Dorsolateral prefrontal cortex (tissue), 122 donors: ENCODE measurements at places on chromosomes 1 and 21.

- peak; percentile 52 for DNase-seq
These were observed 14.0 kb downstream of the ATP5PO start for GRCh38 chr21:33901412-33902288.

DNA sequence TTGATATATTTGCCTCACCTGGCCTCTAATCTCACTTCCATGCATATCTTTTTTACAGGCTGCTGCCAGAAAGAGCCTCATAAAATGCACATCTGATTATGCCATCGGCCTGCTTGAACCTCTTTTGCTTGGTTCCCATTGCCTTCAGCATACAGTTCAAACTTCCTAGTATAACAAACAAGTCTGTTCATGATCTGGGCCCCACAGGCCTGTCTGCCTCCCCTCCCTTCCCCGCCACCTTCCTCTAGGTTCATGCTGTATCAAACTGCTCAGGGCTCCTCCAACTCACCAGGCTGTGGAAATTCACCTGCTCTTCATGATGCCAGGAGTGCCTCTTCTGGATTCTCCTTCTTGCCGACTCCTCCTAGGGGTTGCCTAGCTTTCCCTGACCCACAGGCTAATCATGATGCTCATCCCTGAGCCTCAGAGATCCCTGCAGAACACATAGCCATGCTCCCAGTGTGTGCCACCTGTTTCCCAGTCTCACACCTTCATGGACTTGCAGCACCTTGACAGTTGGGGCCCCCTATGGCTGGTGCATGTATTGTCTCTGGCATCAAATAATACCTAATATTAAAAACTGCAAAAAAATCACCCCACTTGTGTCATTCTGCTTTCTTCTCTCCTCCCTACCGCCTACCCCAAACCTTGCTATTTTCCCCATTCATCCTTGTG is 33.7 kb upstream of the CD2 start:
- DNase-seq = no peak

DNA sequence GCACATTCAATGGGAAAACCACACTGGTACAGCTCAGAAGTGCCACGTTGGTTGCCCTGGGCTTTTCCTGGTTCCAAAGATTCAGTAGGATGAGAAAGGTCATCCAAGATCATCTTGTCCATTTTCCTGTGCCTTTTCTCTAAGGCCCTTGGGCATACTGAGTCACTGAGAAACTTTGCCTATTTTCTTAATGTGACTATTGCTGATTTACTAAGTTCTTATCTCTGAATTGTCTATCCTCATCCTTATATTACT is 57.2 kb upstream of the HSD17B7 start:
- no peak for DNase-seq

DNA sequence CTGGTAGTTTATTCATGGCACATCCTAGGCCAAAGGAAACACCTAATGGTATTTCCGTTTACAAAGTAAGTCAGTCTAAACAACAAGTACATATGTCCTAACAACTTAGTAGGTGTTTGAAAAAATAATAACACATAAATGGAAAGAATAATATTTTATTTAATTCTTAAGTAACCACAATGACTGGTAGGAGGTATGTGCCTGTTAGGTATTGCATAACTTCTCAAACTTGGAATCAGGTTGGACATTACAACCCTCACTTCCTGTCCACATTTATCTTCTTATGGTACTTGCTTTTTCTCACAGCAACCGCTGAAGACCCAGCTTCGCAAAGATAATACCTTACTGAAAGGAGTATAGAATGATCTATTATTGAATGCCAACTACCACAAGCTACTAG is 64.2 kb downstream of the VPS13D start:
- DNase-seq = no peak

DNA sequence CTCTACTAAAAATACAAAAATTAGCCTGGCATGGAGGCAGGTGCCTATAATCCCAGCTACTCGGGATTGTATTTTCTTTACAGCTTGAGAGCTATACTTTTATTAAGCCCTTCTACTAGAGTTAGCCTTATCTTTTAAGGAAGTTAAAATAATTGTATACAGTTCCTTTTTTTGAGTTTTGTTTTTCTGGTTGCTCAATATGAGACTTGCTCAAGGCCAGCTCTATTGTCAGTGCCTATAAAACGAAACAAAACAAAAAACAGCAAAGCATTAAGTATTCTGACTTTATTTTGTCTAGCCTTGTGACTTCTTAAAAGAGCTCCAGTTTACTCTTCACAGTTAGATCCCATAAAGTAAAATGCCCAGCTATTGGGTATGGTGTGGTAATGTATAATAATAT is 17.2 kb downstream of the PKN2 start:
- no peak for DNase-seq

DNA sequence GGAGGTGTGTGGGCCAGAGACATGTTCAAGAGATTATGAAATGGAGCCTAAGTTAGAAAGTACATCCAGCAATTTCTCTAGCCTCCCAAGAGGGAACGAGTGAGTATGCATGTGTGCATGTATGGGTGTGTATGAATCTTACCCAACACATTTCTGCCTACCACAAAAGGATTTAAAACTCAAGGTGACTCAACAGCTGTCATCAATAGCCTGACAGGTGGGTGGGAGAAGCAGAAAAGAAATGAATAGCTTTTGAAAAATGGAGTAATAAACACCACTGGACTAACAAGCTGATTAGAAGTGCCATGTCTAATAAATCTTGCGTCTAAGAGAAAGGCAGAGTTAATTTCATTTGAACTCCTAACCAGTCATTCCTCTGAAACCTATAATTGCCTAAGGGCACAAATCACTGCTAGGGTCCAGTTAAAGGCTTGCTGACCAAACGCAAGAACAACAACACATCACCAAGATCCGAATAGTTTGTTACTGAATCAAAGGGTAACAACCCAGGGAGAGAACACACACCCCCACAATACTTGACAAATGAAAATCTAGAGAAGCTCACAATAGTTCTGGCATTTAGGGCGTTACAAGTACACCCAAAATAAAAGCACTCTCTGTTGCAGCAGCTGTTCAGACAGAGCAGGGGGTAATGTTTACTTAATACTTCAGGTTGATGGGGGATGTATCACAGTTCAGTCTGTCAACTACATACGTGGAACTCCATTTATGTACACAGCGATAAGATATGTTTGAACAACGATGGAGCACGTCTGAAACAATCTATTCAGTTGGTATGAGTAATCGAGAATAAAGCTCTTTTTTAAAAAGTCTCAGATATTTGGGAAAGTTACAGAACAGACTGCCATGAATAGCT is 1.4 kb downstream of the KIAA0319L start:
- no peak for DNase-seq

- DNase-seq = peak; percentile 38
These were observed 2.9 kb downstream of the LMO4 start for GRCh38 chr1:87331365-87332241.

GRCh38 chr1:242006976-242007375 is 8.1 kb upstream of the MAP1LC3C start:
- no peak for DNase-seq

- DNase-seq = no peak
These were observed 615.5 kb upstream of the ADAMTS5 start for GRCh38 chr21:27582246-27582947.

DNA sequence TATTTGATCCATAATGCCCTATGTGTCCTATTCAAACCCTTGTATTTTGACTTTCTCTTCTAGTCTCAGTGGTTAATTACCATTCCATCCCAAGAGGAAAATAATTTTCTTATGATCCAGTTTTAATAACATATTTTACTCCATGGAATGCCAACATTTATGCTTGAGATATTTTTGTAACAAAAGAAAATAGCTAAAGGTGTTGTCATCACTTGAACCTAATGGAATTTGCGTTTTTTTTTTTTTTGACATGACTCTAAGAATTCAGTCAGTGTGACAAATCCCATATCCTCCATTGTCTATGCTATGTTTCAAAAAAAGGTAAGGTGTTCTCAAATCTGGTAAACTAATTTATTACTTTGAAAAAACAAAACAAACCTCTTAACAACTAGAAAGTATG is 324.1 kb upstream of the ADAMTS5 start:
- DNase-seq = no peak

- DNase-seq = peak; percentile 64
These were observed 20.6 kb upstream of the SH3D21 start for GRCh38 chr1:36285443-36286101.

DNA sequence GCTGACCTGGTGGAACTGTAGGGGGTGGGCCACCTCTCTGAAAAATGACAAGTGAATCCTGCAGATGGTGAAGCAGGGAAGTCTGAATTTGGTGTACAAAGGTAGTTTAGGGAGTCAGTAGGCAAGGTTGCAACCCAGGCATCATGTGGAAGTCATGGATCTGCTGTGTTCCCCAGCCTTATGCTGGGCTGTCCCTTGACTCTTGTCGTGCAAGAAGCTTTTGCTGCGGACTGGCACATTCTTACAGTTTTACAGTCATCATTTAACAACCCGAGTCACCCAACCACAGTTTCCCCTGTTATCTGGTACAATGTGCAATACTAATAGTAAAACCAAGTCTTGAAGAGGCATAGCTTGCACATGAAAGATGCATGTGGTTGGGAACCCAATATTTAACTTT is 13.2 kb downstream of the RHOU start:
- DNase-seq = no peak

DNA sequence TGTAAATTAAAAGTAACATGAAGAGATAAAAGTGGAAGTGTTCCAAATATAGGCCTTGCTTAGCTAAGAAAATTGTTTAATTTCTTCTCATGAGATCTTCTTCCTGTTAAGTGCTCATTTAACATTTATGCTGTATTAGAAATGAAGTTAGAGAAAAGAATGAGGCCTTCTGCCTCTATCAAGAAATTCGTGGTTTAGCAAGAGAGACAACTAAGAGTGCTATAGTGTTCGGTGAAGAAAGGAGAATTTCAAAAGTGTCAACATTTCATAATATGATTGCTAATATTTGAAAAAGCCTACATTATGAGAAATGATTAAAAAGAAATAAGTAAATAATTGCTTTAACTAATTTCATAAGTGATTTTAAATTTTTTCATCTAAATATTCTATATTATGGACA is 18.8 kb upstream of the MNDA start:
- DNase-seq = no peak

GRCh38 chr1:1164701-1165451 is 8.8 kb upstream of the TTLL10 start:
- no peak for DNase-seq

DNA sequence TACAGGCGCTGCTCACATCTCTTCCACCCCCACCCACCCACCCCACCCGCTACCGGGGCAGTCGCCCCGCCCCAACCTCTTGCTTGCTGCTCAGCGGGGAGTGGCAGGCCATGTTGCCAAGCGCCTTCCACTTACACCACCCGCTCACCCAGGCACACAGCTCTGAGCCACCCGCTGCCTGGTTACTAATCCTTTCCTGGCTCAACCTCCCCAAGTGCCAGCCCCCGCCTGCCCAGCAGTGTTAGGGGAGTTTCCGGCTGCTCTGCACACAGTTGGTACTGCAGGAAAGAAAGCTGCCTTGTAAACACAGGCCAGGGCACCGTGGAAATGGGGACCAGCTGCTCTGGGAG is 56.2 kb downstream of the LACTBL1 start:
- DNase-seq = peak; percentile 46

- DNase-seq = no peak
These were observed 16.5 kb downstream of the CACNA1E start for GRCh38 chr1:181499825-181500224.

DNA sequence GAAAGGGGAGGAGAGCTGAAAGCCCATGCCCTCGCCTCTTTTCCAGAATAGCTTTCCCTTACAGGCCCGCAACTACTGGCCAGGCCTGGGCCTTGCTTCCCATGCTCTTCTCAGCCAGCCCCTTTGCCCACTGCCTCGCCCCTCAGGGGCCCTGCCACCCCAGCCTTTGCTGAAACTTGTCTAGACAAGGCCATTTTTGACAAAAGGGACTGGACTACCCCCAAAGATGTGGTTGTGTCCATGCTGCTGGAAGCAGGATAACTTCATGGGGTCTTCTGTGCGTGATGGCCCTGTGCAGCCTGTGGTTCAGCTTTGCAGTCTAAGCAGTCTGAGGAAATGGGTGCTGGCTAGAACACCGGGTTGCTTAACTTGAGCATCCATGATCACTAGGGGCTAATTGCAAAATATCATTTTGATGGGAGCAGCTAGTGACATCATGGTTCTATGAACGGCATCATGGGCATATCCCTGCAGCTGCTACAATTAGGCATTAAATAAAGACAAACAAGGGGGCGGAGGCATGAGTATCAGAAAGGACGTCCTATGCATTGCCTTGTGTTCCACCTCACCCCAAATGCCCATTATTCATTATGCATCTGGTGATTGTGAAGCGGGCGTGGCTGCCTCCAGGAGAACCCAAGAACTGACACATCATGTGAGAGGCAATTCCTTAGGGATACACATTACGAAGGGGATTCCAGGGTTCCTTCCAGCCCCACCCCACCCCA is 36.8 kb downstream of the NTPCR start:
- DNase-seq = no peak

DNA sequence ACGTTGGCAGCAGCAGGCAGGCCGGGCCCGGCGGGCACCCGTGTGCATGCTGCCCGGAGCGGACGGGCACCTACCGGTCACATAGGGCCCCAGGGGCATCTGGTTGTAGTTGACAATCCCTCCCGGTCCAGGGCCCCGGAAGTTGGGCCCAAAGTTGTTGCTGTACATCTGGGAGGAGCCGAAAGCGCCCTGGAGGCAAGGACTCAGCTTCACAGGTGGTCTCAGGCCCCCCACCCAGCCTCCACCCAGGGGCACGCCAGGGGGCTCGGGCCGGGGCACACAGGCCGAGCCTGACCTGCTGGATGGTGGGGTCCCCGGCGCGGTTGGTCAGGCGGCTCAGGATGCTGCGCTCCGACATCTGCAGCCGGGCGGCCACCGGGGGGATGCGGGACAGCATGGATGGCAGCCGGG is 60.6 kb downstream of the KCNAB2 start:
- no peak for DNase-seq

- DNase-seq = peak; percentile 57
These were observed 207.9 kb upstream of the C1orf87 start for GRCh38 chr1:60281360-60281932.

DNA sequence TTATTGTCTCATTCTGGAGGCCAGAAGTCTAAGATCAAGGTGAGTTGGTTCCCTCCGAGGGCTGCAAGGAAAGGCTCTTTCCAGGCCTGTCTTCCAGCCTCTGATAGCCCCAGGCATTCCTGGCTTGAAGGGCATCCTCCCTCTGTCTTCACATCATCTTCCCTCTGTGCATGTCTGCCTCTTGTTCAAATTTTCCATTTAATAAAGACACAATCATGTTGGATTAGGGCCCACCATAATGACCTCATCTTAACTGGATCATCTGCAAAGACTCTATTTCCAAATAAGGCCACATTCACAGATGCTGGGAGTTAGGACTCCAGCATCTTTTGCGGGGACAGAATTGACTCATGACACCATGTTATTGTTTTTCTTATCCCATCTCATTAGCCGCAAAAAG is 24.5 kb downstream of the HUNK start:
- no peak for DNase-seq

- DNase-seq = no peak
These were observed 65.5 kb downstream of the PRKAA2 start for GRCh38 chr1:56710646-56711045.

DNA sequence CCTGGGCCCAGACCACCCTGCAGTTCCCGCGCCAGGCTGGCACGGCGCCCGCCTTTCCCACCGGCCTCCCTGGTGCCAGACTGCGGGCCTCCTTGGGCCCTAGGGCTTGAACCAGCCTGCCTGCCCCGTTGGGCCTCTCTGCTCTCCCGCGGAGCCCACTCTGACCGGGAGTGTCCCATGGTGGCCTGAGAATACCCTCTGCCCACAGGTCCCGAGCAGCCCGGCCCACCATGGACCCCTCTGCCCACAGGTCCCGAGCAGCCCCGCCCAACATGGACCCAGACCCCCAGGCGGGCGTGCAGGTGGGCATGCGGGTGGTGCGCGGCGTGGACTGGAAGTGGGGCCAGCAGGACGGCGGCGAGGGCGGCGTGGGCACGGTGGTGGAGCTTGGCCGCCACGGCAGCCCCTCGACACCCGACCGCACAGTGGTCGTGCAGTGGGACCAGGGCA is 7.9 kb downstream of the MIB2 start:
- DNase-seq = no peak
